ENCODE measurements at places on chromosomes 7 and 10.

DNA sequence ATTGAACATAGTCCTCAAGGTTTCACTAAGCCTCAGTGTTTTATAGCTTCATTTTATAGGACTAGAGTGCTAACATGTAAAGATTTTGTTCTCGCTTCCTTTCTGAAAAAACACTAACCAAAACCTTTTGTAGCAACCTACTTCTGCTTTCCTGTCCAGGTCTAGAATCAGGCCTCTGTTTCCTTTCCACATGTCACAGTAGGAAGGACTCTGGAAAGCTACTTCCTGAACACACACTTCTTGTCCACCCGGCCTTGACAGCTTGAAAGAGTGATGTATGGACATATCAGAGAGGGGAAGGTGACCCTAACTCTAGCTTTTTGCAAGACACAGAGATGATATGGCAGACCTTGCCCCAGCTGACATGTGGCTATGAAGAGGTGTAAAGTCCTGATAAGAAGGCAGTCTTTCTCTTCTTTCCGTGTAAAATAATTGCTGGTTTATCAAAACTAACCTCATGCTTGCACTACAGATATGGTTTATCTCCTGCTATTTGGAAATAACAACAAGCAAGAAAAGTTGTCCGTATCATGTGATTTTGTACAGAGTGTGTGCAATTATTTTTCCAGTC, 175.4 kb downstream of the SKAP2 start:
- no peak for DNase-seq

GRCh38 chr7:140022582-140023211, 40.1 kb downstream of the PARP12 start:
- DNase-seq: no peak

DNA sequence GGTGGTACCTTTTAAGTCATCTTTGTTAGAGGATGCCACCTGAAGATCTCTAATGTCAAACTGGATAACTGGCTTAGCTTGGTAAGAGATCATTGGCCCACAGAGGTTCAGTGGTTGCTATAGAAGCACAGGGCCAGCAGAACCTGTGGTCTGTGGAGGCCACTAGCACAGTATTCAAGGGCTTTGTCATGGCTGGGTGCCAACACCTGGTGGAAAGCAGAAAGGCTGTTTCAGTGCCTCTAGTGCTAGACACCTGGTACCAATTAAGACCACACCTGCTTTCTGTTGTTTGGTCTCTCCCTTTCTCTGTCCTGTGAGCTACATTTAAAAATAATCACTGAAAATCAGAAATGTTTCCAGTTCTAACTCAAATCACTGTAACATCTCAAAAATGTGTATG, 10.0 kb upstream of the PCGF5 start:
- DNase-seq: no peak

DNA sequence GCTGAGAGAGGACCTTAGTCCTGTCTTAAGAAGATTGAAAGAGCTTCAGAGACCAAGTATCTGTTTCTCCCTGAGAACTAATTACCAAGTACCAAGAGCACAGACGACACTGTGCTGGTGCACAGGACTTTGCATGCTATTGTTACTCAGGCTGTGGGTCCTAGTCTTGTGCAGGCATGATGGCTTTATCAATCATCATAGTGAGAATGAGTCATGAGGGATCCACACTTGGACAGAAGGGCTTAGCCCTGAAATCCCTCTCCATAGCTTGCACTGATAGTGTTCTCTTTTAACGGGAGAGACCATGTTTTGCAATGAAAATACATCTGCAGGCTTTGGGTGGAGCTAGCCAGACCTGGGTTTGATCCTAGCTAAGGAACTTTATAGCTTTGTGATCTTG, 93.3 kb downstream of the SORCS3 start:
- DNase-seq: no peak

DNA sequence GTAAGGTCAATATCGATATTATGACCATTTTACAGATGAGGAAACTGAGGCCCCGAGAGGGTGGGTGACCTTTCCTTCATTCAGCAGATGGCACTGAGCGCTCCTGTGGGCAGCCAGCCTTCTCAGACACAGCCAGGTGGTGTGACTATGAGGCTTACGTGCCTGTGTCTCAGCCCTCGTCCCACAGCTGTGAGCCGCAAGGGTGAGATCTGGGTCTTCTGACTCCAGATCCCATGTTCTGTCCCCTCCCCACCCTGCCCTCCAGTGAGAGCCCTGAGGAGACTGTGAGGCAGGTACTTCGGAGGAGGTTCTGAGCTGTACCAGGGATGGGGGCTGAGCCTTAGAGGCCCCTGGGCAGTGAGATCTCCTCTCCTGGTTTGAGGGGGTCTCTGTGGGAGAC, 613.8 kb upstream of the FOXK1 start:
- no peak for DNase-seq

- no peak for DNase-seq
Measured at GRCh38 chr10:88455831-88456230, 127.3 kb downstream of the RNLS start.

GRCh38 chr10:85459906-85460305, 906.7 kb downstream of the GRID1 start:
- no peak for DNase-seq

GRCh38 chr7:11427686-11428273, 404.2 kb downstream of the THSD7A start:
- no peak for DNase-seq

Measured in activated naive CD4-positive, alpha-beta T cell treated with anti-CD3 and anti-CD28 coated beads, Interleukin-2, amount 50 U/mL, for 72 hours (primary cell).